ENCODE measurements at places on chromosomes 6 and 20. TPM values are rescaled to one million over a fixed set of nuclear protein-coding genes. Genes with fewer than 3 reads are reported as not detected.

GRCh38 chr6:133966654-133967329, 13.8 kb downstream of the TBPL1 start:
- DNase-seq, result no peak

- DNase-seq, result no peak
Observed at GRCh38 chr20:23386304-23387117, 24.5 kb downstream of the GZF1 start.

DNA sequence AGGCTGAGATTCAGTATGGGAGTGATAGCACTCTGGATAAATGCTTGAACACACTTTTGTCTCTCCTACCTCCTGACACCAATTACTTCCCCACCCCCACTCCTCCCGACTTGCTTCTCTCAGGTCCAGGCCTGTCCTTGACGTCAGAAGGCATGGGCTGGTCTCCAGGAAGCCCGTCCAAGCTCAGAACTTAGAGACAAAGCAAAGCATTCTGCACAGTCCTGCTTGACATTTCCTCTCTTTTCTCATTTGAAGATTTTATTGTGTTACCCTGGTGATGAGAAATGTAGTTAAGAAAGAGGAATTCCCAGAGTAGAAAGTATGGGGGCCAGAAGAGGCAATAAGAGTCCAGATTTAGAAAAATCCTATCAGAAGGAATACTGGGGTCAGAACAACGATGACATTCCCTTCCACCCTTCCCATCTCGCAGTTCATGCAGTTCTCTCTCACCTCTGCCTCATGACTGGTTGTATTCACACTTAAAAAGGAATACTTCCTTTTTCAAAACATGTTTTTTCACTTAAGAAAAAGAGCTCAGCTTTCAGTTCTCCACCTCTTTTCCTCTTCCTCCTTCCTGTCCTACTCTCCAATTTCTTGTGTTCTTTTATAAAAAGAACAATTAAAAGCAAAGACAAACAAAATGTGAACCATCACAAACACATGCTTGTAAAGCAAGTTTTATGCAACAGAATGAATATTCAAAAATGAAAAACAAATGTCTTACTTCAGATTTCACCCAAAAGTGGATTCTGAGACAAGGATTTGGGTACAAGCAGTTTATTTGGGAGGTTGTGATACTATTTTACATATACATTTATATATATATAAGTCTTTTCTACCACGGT, 18.5 kb upstream of the FAM184A start:
- DNase-seq, result no peak

- DNase-seq, result no peak
Observed at GRCh38 chr20:61805781-61806180, 259.9 kb downstream of the TAF4 start.

GRCh38 chr6:137097057-137097456, 52.3 kb upstream of the IL20RA start:
- no peak for DNase-seq

DNA sequence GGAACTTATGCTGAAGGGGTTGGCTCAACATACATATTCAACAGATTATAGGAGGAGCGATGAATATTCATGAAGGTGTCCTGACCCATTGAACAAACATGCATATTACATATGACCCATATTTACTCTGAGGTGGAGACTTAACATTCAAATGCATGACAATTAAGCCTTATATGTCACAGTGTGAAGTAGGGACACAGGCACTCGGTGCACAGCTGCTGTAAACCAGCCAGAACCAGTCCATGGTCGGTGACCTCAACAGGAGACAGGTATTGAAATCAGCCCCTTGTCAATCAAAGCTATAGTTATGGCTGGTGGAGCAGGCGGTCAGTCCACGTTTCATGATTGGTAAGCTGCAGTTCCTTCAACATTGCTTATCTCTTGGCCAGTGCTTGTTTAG, 347.3 kb downstream of the THBS2 start:
- no peak for DNase-seq

- DNase-seq, result no peak
Observed at GRCh38 chr6:98366371-98366770, 468.0 kb upstream of the POU3F2 start.

DNA sequence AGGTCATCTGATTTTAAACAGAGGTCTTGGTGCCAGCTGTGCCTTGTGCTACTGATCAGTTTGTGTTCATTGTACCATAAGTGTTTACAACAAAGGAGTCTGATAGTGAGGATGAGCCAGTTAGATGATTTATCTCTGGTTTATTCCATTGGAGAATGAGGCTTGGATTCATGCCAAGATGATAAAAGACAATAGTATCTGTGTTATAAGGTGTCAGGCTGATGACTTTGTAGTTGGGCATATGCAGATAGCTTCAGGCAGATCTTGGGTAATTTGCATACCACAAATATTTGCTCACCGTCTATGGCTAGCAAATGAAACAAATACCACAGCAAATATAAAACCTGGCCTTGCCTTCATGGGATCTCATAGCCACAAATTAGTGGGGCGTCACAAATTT, 43.3 kb upstream of the PHACTR2 start:
- DNase-seq, result no peak

DNA sequence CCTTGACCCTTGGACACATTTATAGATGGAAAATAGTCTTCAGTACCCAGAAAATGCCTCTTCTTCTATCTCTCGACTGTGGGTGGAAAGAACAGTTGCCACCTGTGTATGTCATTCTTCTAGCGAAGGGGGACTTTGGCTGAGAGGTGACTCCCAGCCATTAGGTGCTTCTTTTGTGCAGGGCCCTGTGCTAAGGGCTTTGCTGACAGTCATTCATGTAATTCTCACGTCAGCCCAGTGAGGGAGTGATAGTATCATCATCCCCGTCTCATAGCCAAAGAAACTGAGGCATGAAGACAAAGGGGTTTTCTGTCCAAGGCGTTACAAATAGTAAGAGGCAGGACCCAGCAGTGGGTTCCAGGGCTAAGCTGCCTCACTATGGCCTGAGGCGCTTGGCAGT, 160.8 kb downstream of the SCML4 start:
- DNase-seq, result no peak

- peak; percentile 42 for DNase-seq
Observed at GRCh38 chr20:63009988-63010769, 3.4 kb upstream of the BHLHE23 start.

DNA sequence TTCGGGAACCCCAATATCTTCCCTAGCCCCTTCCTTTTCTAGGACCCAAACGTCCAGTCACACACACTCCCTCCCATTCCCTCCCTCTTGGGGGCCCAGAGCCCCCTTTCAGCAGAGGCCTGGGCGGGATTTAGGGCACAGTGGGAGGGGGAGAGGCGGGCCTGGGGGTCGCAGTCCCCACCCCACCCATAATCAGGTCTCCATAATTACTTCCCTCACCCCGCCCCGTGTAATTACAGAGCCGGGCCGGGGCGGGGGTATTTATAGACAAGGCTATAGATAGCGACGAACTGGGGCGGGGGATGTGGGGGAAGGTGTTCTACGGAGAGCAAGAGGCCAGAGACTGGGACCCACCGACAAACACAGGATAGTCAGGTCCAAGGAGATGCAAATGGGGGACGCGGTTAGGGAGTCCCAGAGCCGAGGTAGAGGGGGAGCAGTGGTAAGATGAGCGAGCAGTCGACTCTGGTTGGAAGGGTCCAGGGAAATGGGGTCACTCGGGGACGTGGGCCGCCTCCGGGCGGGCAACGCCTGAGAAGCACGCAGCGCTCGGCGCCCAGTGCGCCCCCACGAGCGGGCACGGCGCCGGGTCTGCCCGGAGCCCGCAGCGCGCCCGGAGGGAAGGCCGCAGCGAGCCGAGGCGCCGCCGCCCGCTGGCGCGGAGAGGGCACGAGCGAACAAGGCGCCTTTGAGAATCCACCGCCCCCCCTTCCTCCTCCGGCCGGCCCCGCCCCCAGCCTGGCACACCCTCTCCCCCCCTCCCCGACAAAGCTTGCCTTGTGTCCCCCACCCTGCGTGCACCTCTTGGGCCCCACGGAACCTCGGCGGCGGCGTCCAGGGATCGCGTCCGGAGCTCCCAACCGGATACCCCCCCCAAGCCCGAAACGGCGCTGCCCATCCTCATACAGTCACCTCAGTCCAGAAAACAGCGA, 670 bp upstream of the COL11A2 start:
- DNase-seq, result no peak

- DNase-seq, result no peak
Observed at GRCh38 chr6:138554146-138554545, 54.9 kb upstream of the NHSL1 start.

DNA sequence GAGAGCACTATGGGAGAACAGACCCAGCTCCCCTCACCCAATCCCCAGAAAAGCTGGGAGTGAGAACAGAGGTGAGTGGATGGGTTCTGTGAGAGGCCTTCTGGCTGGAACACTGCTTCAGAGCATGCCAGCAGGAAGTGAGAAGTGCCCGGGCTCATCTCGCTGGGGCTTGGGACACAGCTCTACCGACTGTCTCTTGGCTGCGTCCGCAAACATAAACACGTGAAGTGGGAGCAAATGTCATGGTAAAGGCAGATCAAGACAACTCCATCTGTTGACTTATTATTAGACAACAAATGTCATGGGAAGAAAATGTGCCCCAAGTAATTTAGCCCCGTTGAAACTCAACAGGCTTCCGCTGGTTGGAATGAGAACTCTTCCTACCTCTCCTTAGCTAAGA, 25.9 kb downstream of the GNAS-AS1 start:
- no peak for DNase-seq

DNA sequence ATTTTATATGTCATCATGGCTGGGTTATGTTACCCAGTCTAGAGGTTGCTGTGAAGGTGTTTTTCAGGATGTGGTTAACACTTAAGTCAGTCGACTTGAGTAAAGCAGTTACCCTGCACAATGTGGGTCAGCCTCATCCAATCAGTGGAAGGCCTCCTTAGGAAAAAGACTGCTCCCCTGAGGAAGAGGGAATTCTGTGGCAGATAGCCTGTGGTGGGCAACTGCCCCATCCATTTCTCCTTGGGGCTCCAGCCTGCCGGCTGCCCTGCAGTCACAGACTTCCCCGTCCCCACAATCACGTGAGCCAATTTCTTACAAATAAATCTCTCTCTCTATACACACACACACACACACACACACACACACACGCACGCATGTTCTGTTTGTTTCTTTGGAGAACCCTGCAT, 34.5 kb upstream of the MPC1 start:
- peak; percentile 41 for DNase-seq

DNA sequence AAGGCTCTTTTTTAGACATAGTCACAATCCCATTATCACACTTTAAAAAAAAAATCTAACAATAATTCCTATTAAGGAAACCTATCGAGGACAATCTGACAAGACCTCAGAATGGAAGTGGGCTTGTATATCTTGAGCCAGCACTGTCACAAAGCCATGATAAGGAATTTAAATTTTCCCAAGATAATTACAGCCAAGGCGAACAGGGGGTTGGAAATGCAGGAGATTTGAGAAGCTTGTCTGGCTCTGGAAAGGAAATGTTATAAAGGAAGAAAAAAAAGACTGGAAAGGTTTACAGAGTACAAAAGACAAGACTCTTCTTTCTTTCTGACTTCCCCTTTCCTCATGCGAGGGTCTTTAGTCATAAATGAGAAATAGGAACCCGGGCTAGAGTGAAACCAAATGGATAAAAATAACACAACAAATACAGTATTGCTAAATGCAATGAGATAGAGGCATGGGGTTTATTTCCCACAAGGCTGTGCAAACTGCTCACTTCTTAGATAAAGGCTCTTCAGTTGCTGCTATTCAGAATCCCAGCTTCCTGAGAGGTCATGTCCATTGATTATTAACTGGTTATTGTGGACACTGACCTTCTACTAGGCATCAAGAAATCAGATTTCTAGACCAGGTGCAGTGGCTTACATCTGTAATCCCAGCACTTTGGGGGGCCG, 13.4 kb upstream of the GHRH start:
- DNase-seq, result no peak

- no peak for DNase-seq
Observed at GRCh38 chr6:37491171-37491829, 8.4 kb downstream of the CCDC167 start.

GRCh38 chr6:48069280-48069679, 41.7 kb downstream of the PTCHD4 start:
- no peak for DNase-seq

STMND1 gene
- total RNA-seq, result not detected

HTR1B gene
- total RNA-seq, result not detected

POLR1C gene
- 85.8 TPM for total RNA-seq

PRR18 gene
- not detected for total RNA-seq

MLN gene
- total RNA-seq, result not detected

VGLL2 gene
- total RNA-seq, result not detected

TTLL9 gene
- not detected for total RNA-seq

ZNF311 gene
- total RNA-seq, result 0.80 TPM

BPIFB1 gene
- total RNA-seq, result not detected

NFATC2 gene
- 86.4 TPM for total RNA-seq
